ENCODE measurements at places on chromosomes 16 and 17. TPM values are rescaled to one million over a fixed set of nuclear protein-coding genes. Genes with fewer than 3 reads are reported as not detected.

The COPZ2 gene
- 6.2 TPM for polyA plus RNA-seq

DNA sequence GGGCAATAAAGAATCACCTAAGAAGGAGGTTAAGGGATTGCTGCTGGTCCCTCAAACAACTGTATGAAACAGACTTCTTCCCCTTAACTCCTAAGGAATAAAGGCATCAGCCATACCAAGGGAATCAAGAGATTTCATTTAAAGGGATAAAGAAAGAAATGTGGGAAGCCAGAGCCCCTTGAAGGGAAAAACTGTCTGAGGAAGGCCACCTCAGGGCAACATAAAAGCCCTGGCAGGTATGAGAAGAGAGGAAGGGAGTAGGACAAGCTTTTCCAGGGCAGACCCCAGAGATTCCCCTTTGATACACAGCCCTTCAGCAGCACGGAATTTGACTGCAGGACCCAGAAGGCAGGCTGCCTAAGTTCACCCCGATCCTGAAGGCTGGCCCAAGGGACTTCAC is 43.5 kb downstream of the COG7 start:
- DNase-seq: no peak
- H3K4me1 ChIP-seq: no peaks in the 10 kb centered on the region
- no peaks in the 10 kb centered on the region for H3K27me3 ChIP-seq
- H3K27ac ChIP-seq: no peak overlapping the region
- H3K36me3 ChIP-seq: peaks cover 31% of the 10 kb centered on the region

DNA sequence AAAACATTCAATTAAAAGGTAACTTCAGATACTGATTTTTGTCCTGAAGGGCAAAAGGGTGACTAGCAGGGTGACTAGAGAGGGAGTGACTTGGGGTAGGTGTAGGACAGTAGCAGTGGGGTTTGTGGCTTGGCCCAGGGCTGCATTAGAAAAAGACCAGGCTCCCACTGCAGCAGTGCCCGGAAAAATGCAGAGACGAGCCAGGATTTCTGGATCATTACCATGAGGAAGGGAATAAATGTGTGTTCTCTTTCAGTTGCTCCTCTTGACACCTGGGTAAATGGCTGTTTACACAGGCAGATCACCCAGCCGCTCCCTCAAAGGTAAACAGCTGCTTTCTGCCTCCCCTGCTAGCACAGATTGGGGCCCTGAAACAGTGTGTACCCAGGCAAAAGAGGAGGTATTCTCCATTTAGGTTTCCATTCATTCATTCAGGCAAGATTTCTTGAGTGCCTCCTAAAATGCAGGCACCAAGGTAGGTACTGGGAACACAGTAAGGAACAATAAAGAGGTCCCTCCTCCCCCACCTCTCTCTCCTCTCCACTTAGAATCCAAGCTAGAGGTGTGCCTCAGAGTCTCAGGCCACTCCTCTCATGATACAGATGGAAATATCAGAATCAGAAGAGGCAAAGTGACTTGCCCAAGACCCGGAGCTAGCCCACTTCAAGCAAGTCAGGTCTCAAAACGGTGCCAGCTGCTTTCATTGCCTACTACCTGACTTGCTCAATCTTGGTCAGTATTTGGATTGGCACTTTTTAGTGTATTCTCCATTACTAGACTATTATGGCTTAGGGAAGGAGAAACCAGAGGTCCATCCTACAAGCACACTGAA is 15.2 kb upstream of the TOX3 start:
- no peak overlapping the region for H3K27ac ChIP-seq
- no peaks in the 10 kb centered on the region for H3K27me3 ChIP-seq
- DNase-seq: no peak
- H3K4me3 ChIP-seq: no peak overlapping the region

GRCh38 chr16:71472051-71472450 is 10.0 kb upstream of the ZNF23 start:
- no peaks in the 10 kb centered on the region for H3K4me1 ChIP-seq
- no peak overlapping the region for H3K4me3 ChIP-seq
- peaks cover 10% of the 10 kb centered on the region for H3K36me3 ChIP-seq
- H3K27ac ChIP-seq: no peak overlapping the region

All from lung (tissue), 17 donors.